ENCODE measurements at places on chromosomes 6 and 20.
A peak's percentile ranks its signal among the peaks of the same experiment; 100 is the strongest.

- DNase-seq = no peak
These were observed 2.4 kb downstream of the MICAL1 start for GRCh38 chr6:109453156-109453555.

DNA sequence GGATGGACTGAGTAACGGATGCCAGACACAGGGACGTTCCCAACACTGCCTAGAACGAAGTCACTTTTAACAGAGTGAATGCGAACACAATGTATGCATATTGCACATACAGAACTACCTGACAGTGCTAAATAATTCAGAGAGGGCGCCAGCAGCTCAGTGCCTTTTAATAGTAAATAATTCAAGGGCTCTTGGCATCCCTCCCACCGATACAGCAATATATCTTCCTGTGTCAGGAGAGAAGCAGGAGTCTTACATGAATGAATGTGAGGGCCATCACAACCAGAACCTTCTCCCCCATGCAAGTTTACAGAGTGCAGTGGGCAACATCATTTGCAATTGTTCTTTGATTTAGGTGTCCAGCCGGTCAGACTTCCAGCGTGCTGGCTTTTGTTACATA lies 88.4 kb upstream of the KCNG1 start:
- no peak for DNase-seq

DNA sequence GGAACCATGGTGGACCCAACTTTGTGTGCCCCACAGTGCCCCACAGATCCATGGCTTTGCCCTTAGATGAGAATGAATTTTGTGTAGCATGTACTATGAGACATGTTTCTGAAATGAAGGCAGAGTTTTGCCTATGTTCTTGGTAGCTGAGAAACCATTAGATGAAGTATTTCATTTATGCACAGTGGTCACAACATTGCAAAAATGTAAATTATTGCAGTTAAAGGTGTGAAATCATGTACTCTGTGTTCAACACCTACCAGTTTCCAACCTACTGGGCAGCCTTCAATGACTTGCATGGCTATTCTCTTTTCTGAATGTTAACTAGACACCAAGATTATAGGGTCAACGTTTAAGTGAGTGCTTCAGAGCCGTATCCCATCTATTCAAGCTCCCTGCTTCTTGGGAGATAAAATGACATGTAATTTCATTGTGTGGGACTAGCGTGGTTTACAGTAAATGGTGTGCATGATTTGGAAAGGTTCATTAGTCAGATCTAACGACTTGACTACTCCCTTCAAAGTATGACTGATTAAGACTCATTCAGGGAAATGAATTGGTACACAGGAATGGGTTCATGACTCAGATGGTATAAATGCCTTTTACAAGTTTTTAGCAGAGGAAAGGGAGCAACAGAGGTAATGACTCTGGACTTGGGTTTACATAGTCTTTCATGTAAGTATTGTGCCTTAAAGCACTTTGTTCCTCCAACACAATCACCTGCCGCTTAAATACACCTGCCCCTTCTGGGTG lies 106.1 kb upstream of the AKIRIN2 start:
- DNase-seq = no peak

GRCh38 chr6:55208478-55209458 lies 34.5 kb downstream of the HCRTR2 start:
- DNase-seq = no peak

GRCh38 chr6:67896476-67896875 lies 738.6 kb upstream of the ADGRB3 start:
- no peak for DNase-seq

DNA sequence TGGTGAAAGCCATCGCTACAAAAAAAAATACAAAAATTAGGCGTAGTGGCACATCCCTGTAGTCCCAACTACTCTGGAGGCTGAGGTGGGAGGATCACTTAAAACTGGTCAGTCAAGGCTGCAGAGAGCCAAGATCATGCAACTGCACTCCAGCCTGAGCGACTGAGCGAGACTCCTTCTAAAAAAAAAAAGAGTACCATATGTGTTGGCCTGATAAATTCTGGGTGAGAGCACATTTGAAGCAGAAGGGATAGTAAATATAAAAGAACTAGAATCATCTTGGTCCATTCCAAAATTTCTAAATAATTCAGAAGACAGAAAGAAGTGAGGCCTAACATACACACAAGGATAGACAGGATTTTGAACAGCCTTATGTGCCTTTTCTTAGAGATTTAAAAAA lies 2.2 kb downstream of the IBTK start:
- DNase-seq = no peak

DNA sequence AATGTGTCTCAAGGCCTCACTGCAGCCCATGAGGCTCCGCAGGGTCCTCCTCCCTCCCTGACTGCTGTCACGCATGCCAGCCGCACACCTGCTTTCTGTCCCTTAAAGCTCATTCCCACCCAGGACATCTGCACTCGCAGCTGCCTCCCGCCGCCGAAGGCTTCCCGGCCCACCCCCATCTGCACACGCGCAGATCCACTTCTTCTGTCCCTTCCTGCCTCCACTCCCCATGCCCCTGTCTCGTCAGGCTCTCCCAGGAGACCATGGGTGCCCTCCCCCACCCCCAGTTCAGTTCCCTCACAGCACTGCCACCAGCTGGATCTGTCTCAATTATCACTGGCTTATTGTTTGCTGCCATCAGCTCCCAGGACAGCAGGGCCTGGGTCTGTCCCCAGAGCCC lies 63.0 kb downstream of the RIPOR3 start:
- DNase-seq = no peak

DNA sequence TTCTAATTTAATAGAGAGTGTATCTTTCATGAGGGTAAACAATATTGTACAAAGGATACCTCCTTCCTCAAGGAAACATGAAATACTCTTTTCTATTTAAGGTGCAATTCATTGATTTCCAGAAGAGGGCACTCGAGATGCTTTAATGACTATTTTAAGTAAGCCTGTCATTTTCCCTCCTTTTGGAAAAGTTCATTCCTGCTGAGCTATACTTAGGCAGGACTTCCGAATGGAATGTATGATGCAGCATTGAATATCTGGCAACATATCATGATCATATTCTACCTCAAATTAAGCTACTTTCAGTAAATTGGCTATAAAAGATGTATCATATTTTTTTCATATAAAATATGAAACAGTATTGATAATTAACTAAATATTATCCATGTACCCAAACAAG lies 5.0 kb downstream of the DST start:
- peak; percentile 15 for DNase-seq
